ENCODE measurements at places on chromosomes 12 and 14.

DNA sequence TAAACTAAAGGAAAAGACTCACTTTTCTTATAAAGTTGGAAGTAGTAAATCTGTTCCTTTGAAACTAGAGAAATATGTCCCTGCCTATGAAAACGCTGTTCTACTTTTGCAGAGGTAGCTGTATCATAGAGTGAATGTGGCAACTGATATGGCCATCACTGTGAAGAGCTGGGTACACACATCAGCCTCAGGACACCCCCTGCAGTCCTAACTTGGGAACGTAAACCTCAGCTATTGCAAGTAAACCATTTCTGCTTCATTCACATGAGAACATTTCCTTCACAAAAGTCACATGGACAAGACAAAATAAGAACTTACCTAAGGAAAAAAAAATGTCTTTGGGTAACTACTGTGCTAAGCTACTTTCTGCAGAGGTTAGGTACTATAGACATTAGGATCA is 233.3 kb upstream of the PPFIA2 start:
- DNase-seq, result peak; percentile 29

- no peak for DNase-seq
Observed at GRCh38 chr14:97866664-97867063, 1069.5 kb downstream of the VRK1 start.

DNA sequence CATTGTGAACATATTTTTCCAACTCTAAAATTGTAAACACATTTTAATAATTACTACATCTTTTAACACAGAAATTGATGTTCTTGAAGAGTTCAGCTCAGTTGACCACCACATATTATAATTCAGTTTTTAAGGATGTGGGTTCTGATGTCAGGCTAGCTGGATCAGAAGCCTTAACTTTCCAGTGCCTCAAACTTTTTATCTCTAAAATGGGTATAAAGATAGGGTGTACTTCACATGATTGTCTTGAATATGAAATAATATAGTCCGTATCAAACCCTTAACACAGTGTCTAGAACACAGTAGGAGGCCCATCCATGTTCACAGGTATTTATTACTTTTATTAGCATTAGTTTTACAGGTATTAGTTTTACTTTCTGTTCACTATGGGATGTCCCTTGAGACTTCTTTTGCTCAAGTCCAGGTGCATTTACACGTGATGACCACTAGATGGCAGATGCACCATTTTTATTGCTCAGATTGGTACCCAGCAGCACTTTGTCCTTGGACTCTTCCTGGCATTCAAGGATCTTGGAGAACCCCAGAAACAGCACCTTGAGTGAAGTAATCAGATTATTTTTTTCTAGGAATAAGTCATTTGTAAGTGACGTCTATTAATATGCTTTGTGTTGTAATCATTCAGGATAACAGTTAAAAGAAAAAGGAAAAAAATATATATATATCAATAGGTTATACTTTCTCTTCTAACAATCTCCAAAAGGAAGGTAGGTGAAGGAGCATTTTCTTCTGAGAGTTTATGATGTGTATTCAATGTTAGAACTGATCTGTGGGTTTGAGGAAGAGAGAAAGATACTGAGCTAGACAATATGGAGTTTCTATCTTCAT is 580.2 kb downstream of the ETNK1 start:
- DNase-seq, result no peak

GRCh38 chr12:110141389-110141788 is 17.2 kb downstream of the IFT81 start:
- no peak for DNase-seq

DNA sequence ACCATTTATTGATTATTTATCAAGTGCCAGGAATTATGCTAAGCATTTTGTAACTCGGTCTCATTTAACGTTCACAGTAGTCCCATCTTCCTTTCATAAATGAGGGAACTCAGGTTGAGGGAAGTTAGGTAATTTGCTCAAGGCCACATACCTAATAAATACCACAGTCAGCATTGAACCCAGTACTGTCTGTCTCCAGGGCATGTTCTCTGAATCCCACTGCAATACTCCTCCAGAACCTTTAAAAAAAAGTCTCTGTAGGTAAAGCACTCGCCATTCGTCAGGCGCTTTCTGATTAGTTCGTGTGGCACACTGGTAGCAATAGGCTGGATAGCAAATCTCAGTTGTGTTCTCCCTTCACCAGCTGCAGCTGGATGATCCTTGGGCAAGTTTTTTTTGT is 14.3 kb downstream of the SLC17A8 start:
- no peak for DNase-seq

DNA sequence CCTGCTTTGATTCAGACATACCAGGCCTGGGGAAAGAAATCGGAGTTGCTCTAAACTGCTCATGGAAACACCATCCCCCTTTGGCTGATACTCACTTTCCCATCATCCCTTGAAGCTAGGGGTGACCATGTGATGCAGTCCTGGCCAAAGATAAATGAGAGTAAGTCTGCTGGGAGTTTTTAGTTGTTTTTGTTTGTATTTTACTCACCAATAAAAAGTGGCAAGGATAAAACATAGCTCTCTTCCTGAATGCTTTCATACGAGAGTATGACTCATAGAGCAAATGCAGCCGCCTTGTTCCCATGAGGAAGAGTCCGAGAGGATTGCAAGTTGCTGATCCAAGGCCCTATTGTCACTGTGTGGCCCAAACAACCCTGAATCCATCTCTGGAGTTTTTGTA is 126.4 kb upstream of the TMEM132C start:
- no peak for DNase-seq

DNA sequence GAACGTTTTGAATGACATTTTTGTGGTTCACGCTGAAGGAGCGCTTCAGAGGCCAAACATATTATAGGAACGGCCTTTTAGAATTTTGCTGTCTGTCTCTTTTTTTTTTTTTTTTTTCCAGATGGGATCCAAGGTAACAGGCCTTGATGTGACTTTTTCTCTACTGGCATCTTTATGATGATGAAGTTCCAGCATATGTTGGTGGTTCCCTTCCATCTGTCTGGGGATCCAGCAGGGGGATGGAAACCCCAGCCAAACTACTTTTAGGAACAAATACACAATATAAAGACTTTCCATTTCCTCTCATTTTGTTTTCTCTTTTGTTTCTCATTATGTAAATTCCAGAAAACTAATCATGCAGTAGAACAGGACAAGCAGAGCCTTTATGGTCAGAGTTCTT is 239.3 kb upstream of the PRICKLE1 start:
- no peak for DNase-seq

GRCh38 chr12:24815114-24815423 is 133.8 kb downstream of the BCAT1 start:
- DNase-seq, result no peak

- no peak for DNase-seq
Observed at GRCh38 chr14:92952481-92953298, 29.7 kb downstream of the CHGA start.
